ENCODE measurements at places on chromosomes 7 and 10.

DNA sequence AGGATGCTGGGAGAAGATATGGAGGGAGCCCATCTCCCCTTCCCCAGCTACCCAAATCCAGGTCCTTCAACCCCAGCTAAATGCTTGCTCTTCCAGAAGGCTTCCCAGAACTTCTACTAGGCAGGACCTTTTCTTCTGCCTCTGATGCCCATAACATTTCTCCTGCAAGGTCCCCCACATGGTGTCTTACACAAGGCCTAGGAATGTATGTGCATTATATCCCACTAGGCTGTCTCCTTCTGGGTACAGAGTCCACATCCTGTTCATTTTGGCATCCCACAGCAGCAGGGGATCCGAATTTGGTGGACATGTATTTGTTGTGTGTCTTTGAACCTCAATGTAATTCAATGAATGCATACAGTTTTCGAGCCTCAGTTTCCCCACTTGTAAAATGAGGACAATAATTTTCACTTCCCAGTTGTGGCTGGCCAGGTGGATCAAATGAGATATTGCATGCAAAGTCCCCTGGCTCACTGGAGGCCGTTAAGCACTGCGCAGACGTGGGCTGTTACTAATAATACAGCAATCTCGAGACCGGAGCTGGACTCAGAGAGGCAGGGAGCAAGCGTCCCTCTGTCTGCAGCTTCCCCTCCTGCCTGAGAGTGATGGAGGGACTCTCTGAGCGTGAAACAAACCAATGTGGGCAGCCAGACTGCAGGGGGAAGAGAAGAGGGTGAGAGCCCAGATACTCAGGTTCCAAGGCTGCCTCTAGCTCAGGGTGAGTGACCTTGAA is 18.6 kb upstream of the YWHAG start:
- no peak for DNase-seq

DNA sequence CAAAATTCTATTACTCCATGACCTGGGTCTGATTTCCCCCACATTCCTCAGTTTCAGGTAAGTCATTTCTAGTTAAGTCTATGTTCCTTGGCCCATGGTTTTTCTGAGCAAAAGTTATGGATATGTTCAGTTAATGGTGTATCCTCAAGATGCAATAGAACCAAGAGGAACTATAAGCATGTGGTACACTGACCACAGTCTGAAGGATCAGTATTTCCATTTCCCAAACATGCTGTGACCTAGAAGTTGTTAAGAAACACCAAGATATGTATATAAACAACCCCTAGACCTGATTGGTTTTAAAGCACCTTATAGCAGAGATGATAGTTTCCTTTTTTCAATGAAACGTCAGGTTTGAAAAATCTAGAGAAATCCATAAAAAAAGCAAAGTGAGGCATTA is 94.2 kb upstream of the ABCB5 start:
- DNase-seq = no peak

DNA sequence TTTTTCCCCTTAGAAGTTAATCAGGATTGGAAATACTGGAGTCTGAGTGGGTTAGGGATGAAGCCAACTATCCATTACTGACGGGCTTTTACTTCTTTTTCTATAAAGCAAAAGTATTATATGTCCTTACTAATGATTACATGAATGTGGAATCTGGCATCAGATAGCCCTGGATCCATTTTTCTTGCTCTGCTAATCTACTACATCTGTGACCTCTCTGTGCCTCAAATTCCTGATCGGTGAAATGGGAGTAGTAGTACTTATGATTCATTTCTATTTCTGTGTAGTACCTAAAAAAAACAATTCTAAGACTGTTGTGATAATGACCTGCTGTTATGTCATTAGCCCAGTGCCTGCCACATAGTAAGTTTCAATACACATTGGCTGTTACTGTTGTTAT is 621.6 kb downstream of the SORCS3 start:
- DNase-seq = no peak

DNA sequence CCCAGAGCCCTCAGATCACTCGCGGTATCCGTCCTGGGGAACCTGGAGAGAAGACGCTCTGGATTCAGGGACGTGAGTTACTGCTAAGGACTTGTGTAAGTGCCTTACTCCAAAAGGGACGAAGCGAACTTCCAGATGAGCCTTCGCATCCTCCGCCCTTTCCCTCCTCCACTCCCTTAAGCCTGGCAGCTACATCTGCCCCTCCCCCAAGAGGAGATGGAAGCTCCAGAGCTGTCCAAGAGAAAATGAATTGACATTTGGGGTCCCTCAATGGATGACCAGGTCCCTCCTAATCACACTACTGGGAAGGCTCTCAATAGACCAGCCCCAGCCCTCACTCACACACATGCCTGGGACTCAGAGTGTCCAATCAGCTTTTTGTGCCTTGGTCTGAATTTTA is 31.3 kb upstream of the GDF10 start:
- no peak for DNase-seq

DNA sequence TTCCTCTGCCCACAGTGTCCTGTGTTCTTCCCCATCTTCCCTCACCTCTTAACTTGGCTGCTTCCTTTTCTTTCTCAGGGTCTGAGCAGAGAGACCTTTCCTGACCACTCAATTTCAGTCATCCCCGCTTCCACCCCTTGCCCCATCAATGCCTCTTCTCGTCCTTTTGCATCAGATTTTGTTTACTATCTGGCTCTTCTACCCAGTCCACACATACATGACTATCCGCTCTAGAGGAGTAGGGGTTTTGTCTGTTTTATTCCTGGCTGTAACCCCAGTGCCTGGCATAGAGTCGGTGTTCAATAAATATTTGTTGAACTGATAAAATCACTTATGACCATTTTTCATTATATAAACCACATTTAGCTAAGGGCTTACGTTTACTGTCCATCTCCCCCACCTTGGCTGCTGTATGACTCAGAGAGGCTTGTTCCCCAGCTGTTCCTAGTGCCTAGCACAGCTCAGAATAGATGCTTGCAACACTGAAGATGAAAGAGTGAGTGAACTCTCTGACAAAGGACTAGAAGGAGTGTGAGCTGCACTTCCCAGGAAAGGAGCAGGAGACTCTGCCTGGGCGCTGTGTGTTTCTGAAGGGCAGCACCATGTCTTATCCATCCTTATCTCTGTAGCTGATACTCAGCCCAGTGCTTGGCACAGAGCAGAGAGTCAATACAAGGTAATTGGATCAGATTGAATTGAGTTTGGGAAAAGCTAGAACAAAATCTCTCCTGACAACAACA is 21.9 kb downstream of the ARID5B start:
- DNase-seq = no peak

GRCh38 chr10:16792675-16793074 is 24.5 kb downstream of the RSU1 start:
- no peak for DNase-seq

DNA sequence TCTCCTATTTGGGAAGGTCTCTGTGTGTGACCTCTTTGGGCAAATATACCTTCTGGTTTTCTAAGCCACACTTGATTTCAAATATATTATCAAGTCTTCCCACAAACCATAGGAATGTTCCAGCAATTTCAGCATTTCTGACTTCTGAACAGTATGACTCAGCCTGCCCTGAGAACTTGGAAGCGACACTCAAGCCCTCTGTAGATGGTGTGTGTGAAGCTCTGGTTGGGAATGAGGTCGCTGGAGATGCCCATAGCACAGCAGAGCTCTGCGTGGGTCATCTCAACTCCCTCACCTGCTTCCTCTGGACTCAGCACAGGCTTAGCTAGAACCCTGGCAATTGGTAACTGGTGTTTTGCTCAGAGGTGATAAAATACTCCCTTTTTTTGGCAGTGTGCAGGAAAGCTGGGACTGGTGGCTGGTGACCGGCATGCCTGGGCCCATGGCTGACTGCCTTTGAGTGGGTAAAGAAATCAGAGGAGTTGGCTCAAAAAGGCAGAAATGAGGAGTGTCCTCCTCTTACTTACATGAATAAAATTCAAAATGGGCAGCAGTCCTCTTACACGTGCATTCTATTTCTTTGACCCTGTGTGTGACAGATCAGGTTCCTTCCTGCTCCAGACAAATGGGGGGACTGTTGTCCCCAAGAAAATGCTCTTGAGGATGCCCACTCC is 87.5 kb upstream of the NRP1 start:
- DNase-seq = no peak

DNA sequence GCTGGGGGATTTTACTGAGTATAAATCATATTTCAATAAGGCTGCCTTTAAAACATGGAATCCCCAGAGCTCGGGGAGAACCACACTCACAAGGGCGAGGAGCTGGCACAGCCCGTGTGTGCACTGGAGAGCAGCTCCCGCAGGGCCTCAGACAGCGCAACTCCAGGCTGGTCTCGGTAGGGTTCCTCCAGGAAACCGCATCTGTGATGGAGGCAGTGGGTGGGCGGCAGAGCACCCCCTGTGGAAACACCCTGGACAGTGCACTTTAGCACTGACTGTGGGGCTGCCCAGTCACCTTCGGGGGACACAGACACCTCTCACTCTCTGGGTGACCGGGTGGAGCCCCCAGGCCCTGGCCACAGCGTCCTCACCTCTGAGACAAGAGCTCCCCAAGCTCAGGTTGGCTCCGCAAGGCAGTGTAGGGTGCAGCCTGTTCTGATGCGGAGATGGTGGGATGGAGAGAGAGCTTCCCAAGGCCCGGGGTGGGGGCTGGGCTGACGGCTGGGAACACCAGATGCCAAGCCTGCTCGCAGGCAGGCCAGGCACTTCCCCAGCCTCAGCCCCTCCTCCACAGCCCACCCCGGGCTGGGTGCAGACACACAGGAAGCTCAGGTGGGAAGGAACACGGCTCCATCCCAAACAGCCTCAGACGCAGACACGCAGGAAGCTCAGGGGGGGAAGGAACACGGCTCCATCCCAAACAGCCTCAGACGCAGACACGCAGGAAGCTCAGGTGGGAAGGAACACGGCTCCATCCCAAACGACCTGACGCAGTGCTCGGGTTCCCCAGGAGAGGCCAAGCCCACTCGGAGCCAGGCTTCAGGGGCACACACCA is 224.4 kb downstream of the MAD1L1 start:
- DNase-seq = no peak

GRCh38 chr10:114605155-114605797 is 52.8 kb downstream of the ABLIM1 start:
- DNase-seq = peak; percentile 50

DNA sequence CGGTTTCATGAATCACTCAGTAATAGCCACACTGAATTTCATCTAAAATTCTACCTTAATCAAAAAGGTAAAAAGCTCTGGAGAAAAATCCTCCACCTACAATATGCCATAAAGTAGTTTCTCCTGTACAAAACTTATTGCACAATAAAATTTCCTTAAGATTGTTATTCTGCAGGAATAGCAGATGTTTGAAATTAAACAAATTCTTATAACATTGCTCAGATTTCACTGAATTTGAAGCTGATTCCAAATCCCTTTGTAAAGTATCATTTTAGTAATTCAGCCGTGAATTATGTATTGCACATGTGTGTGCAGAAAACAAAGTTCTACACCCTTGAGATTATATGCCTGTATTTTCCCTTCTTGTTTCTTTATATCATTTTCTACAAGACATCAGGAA is 123.8 kb downstream of the AMPH start:
- DNase-seq = no peak

DNA sequence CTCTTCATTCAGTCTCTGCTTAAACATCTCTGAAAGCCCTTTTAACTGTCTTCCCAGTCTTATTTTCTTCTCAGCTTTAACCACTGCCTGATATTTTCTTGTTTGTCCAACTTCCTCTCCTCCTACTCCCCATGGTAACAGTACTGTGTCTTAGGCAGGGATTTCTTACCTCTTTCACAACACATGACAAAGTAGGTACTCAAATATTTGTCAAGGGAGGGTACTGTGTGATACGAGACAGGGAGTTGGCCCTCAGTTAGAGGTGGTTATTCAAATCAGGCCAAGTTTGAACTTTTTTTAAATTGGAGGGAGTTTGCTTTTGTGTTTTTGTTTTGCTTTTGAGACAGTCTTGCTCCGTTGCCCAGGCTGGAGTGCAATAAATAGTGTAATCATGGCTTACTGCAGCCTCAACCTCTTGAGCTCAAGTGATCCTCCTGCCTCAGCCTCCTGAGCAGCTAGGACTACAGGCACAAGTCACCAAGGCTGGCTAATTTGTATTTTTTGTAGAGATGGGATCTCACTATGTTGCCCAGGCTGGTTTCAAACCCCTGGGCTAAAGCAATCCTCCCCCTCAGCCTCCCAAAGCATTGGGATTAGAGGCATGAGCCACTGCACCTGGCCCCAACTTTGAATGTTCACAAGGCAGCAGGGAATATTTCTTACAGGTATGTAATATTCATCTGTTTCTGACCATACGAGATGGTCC is 2.5 kb upstream of the KPNA7 start:
- DNase-seq = no peak

DNA sequence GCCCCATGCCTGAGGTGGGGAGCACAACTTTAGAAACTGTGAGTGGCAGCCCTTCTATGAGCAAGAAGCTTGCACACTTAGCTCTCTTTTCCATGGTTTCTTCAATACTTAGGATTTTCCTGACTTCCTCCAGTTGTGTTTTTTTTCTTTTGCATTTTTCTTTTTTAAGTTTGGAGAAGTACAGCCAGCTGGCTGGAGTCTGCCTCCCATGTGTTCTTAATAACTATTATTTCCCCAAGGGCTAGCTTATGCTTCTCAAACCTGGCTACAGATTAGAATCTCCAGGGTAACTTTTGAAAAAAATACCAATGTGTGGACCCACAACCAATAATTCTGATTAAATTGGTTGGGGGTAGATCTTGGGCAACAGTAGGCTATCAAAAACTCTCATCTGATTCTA is 37.4 kb upstream of the MEOX2 start:
- no peak for DNase-seq

DNA sequence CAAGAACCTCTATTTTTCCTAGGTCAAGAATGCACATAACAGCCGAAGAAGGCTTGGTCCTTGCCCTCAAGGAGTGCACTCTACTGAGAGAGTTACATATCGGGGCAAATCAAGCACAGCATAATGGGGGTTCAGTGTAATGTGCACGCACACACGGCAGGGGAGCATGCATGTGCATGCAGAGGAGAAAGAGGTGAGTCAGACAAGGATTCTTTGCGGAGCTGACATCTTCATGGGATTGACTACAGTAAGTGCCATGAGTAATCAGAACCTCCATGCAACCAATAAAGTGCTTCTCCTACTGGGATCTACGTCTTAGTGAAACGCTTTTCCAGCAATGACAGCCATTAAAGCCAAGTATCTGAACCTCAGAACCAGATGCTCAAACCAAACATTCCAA is 123.6 kb downstream of the RNF216 start:
- DNase-seq = no peak

DNA sequence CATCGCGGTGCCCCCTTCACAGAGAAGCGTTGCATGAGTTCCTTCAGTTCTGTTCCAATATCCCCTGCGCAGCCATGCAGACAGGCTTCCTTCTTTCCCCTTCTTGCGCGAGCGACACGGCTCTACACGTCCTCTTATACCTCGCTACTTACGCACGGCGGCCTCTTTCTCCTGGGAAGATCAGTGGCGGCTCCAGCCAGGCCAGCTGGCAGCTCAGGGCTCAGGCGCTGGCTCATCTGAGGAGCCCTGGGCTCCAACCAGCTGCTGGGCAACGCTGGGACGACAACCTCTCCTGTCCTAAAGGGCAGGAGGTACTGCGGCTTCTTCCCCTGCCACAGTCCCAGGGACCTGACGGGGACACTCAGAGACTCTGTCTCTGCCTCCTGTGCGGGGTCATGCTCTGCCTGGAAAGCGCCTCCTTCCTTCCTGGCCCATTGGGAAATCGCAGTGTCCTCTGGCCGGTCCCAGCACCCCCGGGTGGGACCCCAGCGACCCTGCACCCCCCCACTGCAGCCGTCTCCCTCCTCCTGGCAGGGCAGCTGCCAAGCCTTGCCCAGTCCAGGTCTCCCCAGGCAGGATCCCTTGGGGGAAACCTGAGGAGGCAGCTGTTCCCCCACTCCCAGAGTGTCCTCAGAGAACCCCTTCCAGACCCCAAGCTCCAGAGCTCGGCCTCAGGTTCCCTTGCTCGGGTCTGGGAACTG is 5.0 kb upstream of the FAM20C start:
- DNase-seq = no peak

GRCh38 chr7:55574051-55574717 is 1.9 kb upstream of the VOPP1 start:
- no peak for DNase-seq
